ENCODE measurements at places on chromosomes 4 and X. TPM values are rescaled to one million over a fixed set of nuclear protein-coding genes. Genes with fewer than 3 reads are reported as not detected.

DNA sequence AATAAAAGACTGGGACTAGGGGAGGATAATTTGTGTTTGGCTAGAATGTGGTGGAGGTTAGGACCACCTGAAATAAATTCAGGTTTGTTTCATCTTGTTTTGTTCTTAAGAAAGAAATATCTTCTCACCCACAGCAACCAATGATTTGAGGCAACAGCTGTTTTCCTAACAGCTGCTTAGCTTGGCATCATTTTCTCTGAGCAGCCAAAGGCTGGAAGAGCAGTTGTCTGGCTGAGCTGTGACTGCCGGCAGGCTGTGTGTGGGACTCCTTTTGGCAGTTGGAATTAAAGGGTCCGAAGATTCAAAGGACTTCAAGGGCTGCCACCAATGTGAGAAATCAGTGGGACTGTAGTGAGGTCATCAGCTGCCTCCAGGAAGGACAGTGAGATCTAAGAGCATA is 5.0 kb downstream of the TRIM75 start:
- no peaks in the 10 kb centered on the region for H3K27me3 ChIP-seq
- H3K4me1 ChIP-seq = no peaks in the 10 kb centered on the region
- no peak overlapping the region for H3K27ac ChIP-seq
- DNase-seq = no peak
- H3K36me3 ChIP-seq = no peaks in the 10 kb centered on the region
- H3K4me3 ChIP-seq = no peak overlapping the region

GRCh38 chrX:145623453-145623852 is 194.2 kb upstream of the SLITRK2 start:
- H3K4me1 ChIP-seq = no peaks in the 10 kb centered on the region
- no peaks in the 10 kb centered on the region for H3K36me3 ChIP-seq
- H3K27me3 ChIP-seq = no peaks in the 10 kb centered on the region

DNA sequence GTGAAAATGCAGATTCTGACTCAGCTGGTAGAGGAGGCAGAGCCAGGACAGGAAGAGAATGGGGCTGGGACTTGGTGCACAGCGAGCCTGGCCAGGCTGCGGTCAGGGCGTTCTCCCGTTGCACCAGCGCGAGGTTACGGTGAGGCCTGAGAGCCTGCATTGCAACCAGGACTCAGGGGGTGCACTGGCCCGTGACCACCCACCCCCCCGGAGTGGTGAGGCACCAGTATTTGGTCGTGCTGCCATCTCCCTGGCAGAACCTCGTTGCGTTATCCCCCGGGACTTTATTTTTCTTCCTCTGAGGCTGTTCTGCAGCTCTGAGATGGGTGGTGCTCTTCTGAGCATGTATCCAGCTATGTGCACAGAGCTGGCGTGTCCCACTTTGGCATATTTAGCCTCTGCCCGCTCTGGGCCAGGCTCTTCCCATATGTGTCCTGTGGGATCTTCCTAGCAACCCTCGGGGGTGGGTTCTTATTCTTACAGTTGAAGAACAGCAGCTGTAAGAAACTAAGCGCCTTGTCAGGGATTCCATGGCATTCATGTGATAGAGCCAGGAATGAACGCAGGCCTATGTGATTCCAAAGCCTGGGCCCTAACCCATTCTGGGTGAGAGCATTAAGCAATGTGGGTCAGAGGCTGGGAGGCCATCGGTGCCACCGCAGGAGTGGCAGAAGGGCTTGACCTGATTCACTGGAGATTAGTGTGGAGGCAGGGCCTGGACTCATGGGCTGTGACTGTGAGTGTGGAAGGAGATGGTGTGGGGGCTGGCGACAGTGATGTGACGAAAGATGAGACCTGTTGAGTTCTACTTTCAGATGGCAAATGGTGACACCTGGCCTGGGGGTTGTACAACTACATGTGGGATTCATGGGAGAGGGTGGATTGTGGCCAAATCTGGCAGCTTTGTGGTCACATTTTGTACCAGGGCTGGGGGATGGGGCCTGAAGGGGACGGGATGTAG is 3.1 kb downstream of the TADA2B start:
- H3K27ac ChIP-seq = no peak overlapping the region
- H3K4me1 ChIP-seq = peaks cover 32% of the 10 kb centered on the region
- DNase-seq = no peak
- no peaks in the 10 kb centered on the region for H3K27me3 ChIP-seq
- no peaks in the 10 kb centered on the region for H3K36me3 ChIP-seq

HAUS3 gene
- total RNA-seq = 7.9 TPM

DNA sequence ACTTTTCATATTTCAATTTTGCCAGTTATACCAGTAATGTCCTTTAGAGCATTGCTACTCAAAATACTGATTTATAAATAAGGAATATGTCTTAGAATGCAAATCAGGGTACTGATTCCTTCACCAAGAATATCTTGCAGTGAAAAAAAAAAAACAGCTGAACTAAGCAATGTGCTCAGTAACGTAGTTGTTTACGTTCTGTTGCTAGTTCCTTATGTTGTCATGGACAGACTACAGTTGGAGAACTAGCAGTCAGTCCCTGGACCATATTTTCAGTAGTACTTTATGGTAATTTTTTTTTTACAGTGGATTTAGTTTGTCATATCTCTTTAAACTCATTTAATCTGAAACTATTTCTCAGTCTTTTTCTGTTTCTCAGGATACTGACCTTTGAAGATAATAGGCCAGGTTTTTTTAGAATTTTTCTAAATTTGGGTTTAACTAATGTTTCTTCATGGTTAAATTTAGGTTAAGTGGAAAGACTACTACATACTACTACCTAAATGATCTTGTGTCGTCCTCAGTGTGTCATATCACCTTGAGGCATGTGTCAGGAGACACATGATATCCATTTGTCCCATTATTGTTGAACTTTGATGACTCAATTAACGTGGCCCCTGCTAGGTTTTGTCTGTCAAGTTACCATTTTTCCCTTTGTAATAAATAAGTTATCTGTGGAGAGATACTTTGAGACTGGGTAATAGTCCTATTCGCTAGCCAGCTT is 21.0 kb downstream of the SMARCAD1 start:
- H3K4me3 ChIP-seq = no peak overlapping the region
- no peak for DNase-seq
- H3K4me1 ChIP-seq = no peaks in the 10 kb centered on the region

XG gene
- not detected for total RNA-seq

DNA sequence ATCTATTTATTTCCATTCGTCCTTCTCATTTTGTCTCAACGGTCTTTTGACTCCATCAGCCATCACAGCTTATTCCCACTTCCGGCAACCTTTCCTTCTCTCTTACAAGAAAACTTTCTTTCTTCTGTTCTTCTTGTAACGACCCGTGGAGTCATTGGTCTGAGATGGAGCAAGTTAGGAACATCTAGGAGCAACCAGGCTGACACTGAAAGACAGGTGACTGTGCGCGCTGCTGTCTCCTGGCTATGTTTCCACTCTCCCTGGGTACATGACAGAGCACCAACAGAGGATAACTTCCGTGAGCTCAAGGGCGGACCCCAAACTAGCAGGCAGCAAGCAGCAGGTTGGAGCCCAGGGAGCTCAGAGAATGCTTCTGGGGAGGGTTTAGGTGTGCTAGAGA is 2.5 kb downstream of the FGF5 start:
- no peaks in the 10 kb centered on the region for H3K4me1 ChIP-seq
- no peak overlapping the region for H3K27ac ChIP-seq
- H3K27me3 ChIP-seq = peaks cover 9% of the 10 kb centered on the region
- H3K4me3 ChIP-seq = no peak overlapping the region
- H3K36me3 ChIP-seq = no peaks in the 10 kb centered on the region
- no peak for DNase-seq

DNA sequence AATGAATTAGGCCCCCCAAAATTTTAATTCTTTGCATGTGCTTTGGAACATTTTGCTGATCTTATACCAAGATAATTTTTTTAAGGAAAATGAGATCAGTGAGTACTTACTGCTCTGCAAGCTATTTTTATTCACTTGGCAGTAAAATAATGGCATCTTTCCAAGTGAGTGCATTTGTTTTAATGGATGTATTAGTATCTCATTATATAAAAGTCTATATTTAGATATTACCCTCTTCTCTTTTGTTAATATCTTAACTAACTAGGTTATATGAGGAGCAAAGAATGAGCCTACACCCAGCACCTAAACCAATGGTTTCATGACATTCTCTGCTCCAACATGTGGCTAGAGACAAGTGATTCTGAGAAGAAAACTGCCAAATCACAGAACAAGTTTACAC is 21.1 kb upstream of the ARAF start:
- H3K27ac ChIP-seq = no peak overlapping the region
- DNase-seq = no peak
- no peaks in the 10 kb centered on the region for H3K4me1 ChIP-seq
- H3K4me3 ChIP-seq = no peak overlapping the region

- H3K27ac ChIP-seq = no peak overlapping the region
- H3K36me3 ChIP-seq = no peaks in the 10 kb centered on the region
- H3K27me3 ChIP-seq = no peaks in the 10 kb centered on the region
- no peak for DNase-seq
Observed at GRCh38 chr4:88429401-88429800, 27.5 kb upstream of the HERC5 start.

DNA sequence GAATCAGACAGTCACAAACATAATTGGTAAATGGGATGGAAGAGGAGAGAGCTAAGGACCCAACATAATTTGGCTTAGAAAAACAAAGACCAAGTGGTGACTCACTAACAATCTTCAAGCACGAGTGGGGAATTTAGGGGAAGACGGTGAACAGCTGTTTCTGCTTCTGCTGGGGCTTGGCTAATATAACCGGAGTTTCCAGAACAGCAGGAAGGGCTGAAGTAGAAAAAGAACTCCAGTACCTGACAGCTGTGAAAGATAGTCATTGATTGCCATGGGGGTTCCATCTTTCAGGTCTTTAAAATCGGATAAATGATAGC is 290.9 kb upstream of the LDB2 start:
- H3K27me3 ChIP-seq = no peaks in the 10 kb centered on the region
- no peak for DNase-seq
- H3K4me1 ChIP-seq = no peaks in the 10 kb centered on the region
- H3K27ac ChIP-seq = no peak overlapping the region

DNA sequence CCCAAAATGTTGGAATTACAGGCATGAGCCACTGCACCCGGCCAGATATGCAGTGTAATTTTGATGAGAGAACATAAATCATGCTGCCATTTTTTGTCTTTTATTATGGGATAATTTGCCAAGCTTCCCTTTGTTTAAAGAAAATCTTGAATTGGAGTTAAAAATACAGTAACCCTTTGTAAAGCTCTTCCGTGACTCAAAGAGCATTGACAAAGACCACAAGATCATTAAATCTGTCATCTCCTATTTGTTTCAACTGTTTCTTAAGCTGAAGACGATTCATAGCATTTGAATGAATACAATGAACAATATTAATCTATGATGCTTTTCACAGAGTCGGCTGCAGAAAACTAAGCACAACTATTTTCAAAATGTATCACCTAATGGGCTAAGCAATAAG is 132.6 kb downstream of the ANAPC4 start:
- no peaks in the 10 kb centered on the region for H3K27me3 ChIP-seq
- no peak overlapping the region for H3K27ac ChIP-seq
- H3K4me3 ChIP-seq = no peak overlapping the region
- no peaks in the 10 kb centered on the region for H3K36me3 ChIP-seq
- no peak for DNase-seq

GRCh38 chr4:161714931-161715330 is 448.9 kb downstream of the FSTL5 start:
- no peaks in the 10 kb centered on the region for H3K36me3 ChIP-seq
- no peak overlapping the region for H3K27ac ChIP-seq
- no peak for DNase-seq

DNA sequence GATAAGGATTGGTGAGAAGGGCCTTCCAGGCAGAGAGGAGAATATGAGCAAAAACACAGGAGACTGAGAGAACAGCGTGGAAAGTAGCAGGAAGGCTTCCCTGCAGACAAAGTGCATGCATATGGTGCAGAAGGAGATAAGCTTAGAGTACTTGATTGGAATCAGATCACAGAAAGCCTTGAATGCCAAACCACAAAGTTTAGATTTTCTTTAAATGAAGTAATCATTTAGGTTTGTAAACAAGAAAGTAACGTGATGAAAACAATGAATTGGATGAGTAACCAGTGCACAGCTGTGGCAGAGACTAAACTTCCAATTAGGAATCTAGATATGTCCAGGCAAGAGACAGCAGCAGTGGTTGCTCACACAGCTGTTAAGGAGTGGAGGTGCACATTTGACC is 83.8 kb upstream of the C1QTNF7 start:
- no peak overlapping the region for H3K27ac ChIP-seq
- no peaks in the 10 kb centered on the region for H3K27me3 ChIP-seq
- H3K4me1 ChIP-seq = no peaks in the 10 kb centered on the region
- no peaks in the 10 kb centered on the region for H3K36me3 ChIP-seq
- H3K4me3 ChIP-seq = no peak overlapping the region
- DNase-seq = no peak

DNA sequence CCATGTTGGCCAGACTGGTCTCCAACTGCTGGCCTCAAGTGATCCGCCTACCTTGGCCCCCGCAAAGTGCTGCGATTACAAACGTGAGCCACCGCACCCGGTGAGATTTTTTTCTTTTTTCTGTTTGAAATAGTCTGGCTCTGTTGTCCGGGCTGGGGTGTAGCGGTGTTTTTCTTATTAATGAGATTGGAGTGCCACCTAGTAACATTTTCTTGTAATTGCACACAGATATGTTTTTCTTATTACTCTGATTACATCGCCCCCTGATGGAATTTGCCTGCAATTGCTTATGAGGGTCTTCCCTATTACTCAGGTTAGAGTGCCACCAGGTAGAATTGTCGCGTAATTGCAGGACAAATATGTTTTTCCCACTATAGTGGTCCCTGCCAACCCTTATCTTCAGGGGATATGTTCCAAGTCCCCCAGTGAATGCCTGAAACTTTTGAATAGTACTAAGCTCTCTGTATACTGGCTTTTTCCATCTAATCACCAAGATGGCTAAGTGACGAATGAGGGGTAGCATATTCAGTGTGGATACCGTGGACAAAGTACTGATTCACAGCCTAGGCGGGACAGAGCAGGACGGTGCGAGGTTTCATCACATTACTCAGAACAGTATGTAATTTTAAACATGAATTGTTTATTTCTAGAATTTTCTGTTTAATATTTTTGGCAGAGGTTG is 8.6 kb upstream of the PDHA1 start:
- DNase-seq = no peak
- H3K36me3 ChIP-seq = no peaks in the 10 kb centered on the region
- H3K27me3 ChIP-seq = no peaks in the 10 kb centered on the region
- H3K27ac ChIP-seq = no peak overlapping the region
- no peaks in the 10 kb centered on the region for H3K4me1 ChIP-seq

- H3K27me3 ChIP-seq = no peaks in the 10 kb centered on the region
- no peaks in the 10 kb centered on the region for H3K4me1 ChIP-seq
- H3K4me3 ChIP-seq = no peak overlapping the region
- no peaks in the 10 kb centered on the region for H3K36me3 ChIP-seq
Observed at GRCh38 chr4:53531585-53532224, 59.6 kb downstream of the LNX1 start.

- no peaks in the 10 kb centered on the region for H3K27me3 ChIP-seq
- no peak overlapping the region for H3K4me3 ChIP-seq
- H3K36me3 ChIP-seq = no peaks in the 10 kb centered on the region
- H3K4me1 ChIP-seq = no peaks in the 10 kb centered on the region
Observed at GRCh38 chr4:177016541-177017141, 223.9 kb upstream of the VEGFC start.

TEX11 gene
- 6.7 TPM for total RNA-seq

GRCh38 chr4:7403001-7403400 is 31.7 kb downstream of the PSAPL1 start:
- no peaks in the 10 kb centered on the region for H3K27me3 ChIP-seq
- H3K4me1 ChIP-seq = no peaks in the 10 kb centered on the region
- no peak overlapping the region for H3K4me3 ChIP-seq
- H3K27ac ChIP-seq = no peak overlapping the region
- DNase-seq = no peak
- no peaks in the 10 kb centered on the region for H3K36me3 ChIP-seq

All from pancreas (tissue), 10 donors.